Activated naive CD4-positive, alpha-beta T cell treated with anti-CD3 and anti-CD28 coated beads for 36 hours (primary cell): ENCODE measurements at places on chromosomes 2 and 18. TPM values are rescaled to one million over a fixed set of nuclear protein-coding genes. Genes with fewer than 3 reads are reported as not detected.

Gene LOXL3
- 0.41 TPM for total RNA-seq

Gene VSNL1
- total RNA-seq, result not detected

Gene FHOD3
- not detected for total RNA-seq

Gene CDKL4
- not detected for total RNA-seq

Gene ALKAL2
- total RNA-seq, result not detected

Gene LYPD6
- not detected for total RNA-seq

Gene TCF23
- total RNA-seq, result not detected

Gene COLEC11
- 0.15 TPM for total RNA-seq

Gene COA5
- 37.8 TPM for total RNA-seq

Gene REEP1
- 0.19 TPM for total RNA-seq

Gene UGT1A8
- not detected for total RNA-seq

Gene MBD2
- 103 TPM for total RNA-seq

Gene UGT1A4
- not detected for total RNA-seq

Gene NT5DC4
- total RNA-seq, result not detected

Gene PTMA
- total RNA-seq, result 2,216 TPM

DNA sequence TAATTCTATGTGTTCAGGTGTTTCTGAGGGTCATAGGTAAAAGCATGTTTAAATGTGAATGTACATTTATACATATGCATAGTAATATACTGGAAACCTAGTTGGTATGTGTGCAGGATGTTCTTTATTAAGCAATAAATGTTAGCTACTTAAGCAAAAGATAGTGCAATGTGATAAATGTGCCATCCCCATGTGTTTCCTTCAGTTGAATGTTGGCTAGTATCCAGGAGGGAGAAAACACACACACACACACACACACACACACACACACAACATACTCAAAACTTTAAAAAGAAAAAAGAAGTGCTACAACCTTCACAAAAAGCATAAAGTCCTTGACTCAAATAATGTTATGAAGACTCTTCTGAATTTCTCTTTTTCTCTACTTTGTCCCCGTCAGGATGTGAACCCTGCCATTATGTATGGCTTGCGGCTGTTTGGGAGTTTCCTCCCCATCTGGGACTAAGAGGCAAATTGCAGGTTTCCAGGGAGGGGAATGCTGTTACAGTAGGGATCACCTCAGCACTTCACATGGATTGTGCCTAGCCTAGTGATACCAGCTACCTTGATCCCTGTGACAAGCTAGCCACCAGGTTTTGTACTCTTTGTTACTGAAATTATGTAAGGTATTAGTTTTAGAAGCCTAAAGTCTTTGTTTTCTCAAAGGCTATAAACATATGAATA, 82.6 kb downstream of the IKZF2 start:
- DNase-seq, result no peak

- DNase-seq, result no peak
These were observed 76.9 kb upstream of the YWHAQ start for GRCh38 chr2:9707611-9708160.

GRCh38 chr2:3611589-3611988, 16.7 kb downstream of the COLEC11 start:
- no peak for DNase-seq

DNA sequence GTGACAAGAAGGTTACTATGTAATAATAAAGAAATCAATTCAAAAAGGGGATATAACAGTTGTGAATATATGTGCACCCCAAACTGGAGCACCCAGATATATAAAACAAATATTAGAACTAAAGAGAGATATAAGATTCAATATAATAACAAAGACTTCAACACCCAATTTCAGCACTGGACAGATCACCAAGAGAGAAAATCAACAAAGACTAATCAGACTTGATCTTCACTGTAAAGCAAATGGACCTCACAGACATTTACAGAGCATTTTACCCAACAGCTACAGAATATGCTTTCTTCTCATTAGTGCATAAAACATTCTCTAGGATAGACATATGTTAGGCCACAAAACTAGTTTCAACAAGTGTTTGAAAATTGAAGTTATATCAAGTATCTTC, 287.7 kb downstream of the DSC3 start:
- DNase-seq, result no peak

GRCh38 chr2:236998236-236998635, 87.5 kb upstream of the COPS8 start:
- DNase-seq, result no peak

DNA sequence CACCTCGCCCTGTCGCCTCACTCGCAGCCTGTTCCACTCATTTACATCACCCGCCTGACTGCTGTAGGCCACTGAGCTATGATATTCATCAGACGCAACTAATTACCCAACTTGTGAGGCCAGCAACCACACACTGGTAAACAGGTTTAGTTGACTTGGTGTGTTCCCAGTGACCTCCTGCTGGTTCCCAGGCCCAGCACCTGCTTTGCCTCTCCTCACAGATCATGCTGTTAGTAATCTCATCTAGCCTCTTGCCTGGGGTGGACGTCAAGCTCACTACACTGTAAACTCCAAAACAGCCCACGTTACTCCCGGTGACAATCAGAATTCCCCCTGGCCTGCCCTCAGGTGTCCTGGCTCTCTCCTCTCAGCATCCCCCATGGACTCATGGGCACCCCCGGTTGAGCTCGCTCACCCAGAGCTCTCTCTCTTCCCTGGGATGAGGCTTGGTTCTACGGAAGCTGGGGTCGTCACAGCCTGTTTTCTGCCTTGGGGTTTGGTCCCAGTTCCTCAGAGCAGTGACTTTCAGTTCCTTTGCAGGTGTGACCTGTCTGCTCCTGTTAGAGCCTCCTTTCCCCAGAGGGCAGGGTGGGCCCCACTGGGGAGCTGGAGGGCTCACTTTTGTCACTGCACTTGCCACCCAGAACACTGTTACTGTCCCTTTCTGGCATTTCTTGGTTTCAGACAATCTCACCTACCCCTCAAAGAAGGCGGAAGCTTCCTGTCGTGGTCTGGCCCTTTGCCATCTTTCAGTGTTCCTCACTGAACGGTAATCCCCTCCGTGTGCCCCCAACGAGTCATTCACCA, 40.3 kb downstream of the INPP5D start:
- DNase-seq, result peak; percentile 87

GRCh38 chr2:141770530-141770929, 360.3 kb downstream of the LRP1B start:
- no peak for DNase-seq

GRCh38 chr2:156006721-156007618, 325.6 kb downstream of the NR4A2 start:
- DNase-seq, result no peak

GRCh38 chr2:204664708-204665121, 119.4 kb downstream of the PARD3B start:
- DNase-seq, result no peak

DNA sequence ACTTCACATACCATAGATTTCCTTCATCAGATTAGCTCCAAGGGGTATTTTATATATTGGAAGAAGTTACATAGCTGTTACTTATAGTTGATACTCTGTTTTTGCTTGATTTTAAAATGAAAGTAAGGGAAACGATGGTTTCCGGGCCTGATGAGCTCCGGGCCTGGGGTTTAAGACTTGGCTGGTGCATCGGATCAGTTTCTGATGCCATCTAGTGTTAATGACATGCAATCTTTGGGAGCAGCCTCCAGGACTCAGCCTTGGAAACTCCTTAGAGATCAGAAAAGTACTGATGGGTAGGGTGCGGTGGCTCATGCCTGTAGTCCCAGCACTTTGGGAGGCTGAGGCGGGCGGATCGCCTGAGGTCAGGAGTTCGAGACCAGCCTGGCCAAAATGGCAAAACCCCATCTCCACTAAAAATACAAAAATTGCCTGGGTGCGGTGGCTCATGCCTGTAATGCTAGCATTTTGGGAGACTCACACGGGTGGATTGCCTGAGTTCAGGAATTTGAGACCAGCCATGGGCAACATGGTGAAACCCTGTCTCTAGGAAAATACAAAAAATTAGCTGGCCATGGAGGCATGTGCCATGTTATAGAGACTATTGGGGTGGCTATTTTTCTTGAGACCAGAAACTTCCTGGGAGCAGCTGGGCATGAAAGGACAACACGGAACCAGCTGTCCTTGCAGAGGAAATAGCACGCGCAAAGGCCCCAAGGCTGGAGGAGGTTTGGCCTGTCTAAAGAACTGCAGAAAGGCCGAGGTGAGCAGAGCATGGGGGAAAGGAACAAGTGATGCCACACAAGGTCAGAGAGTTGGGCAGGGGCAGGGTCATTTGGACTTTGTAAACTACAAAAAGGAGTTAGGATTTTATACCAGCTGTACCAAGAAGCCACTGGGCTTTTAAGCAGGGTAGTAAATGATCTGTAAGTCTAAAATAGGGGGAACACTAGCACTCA, 46.9 kb upstream of the CNOT11 start:
- DNase-seq, result peak; percentile 76

- no peak for DNase-seq
These were observed 246.9 kb downstream of the GLI2 start for GRCh38 chr2:120982598-120982997.

DNA sequence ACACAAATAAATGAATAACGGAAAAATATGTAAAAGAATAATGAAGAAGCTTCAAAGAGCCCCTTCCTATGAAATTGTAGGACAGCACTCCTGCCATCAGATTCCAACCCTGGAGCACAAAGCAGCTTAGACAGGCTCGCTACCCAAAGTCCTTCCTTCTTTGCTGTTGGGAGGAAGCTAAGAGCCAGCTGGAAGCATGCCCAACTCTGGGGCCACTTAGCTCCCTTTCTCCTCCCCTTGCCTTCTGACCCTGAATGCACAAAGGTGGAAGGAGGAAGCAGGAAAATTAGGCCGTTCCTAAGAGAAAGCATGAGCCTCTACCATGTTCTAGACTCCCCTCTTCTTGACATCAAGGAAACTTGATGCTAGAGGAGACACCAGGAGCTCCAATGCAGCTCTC, 700.8 kb downstream of the RNF144A start:
- DNase-seq, result no peak

- no peak for DNase-seq
These were observed 118.7 kb downstream of the LYPD6B start for GRCh38 chr2:149156971-149157740.

- no peak for DNase-seq
These were observed 327.6 kb upstream of the UBE2E3 start for GRCh38 chr2:180652794-180653193.

DNA sequence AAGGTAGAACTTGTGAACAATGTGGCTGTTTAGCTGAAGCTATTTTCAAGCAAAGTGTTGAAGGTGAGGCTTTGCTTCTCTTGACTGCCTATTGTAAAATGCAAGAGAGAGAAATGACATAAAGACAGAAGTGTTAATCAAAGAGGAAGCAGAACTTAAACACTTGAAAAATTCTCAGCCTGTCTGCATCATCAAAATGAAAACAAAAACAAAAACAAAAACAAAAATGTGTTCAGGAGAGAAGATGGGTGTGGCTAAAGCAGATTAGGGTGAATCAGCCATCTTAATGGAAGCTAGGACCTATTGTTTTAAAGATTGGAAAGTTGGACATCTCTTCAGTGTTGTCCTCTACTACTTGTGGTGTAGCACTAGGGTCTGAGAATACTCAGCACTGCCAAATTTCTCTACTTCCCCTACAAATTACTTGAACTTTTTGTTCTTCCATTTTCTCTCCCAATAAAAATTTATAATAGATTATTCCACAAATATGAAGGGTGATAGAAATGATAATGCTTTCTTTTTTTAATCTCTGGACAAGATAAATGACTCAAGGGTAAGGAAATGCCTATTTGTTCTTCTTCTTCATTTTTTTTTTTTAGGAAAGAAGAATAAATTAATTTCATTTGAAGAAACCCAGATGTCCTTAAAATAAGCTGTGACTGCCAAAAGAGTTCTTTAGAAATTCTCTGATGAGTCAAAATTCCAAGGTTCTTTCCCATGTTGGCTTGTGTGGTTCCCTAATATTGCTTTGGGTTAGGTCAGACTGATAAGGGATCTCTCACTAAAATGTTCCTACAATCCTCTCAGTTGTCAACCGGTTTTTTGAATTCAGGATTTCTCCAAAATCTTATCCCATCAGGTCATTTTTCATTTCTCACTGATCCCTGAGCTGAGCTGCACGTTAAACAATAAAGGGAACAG, 571.2 kb upstream of the ZEB2 start:
- no peak for DNase-seq

- DNase-seq, result no peak
These were observed 249.8 kb downstream of the NBAS start for GRCh38 chr2:15311201-15311907.

DNA sequence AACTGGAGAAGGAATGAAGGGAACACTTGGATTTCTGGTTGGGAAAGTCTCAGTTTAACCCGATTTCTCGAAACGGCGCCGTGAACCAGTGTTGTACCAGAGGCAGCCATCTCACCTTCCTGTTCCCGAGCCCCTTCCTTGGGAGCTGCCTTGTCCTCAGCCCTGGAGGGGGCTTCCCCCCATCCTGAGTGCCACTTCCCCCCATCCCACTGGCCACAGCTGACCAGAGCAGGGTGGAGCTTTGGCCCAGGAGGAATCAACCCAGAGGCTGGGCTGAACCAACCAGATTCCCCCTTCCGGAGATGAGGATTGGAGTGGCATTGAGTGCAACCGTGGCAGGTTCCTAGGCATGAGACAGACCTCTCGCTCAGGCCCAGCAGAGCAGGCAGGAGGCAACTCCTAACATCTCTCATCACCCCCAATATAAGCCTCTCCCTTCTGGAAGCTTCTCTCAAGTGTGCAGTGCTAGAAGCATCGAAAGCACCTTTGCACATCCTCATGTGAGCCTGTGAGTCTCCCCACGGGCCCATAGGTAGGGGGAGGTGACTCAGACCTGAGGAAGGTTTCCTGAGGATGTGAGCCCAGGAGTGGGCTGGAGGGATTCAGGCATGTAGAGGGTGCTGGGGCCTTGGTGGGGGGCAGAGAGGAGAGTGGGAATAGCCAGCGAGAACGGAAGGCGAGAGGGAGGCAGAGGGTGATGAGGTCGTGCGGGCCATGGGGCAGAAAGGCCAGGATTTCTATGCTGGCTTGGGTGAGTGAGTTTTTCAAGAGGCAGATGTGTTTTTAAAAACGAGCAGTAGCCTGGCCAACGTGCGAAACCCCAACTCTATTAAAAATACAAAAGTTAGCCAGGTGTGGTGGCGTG, 11.9 kb downstream of the NGEF start:
- DNase-seq, result no peak

GRCh38 chr2:101463911-101464641, 10.8 kb downstream of the RFX8 start:
- no peak for DNase-seq

GRCh38 chr2:192195548-192196418, 1.1 kb upstream of the TMEFF2 start:
- peak; percentile 13 for DNase-seq
